Left colon (tissue), 2 donors: ENCODE measurements at places on chromosomes 2 and 18.

DNA sequence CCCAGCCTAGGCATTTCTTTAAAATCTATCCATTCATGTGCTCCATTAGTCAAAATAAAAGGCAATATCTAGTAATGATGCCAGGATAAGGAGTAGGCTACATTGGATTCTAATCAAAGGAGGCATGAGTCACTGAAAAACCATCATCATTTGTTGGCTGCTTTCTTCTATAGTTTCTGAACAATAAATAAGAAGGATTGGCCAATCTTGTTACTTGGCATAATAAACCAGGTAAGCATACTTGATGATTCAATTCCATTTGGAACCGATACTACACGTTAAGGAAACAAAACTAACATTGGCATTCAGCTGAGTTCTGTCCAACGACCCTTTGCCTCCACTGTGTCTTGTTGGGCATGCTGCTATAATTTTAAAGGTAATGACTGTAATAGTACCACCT is 27.2 kb downstream of the ATP8B1 start:
- DNase-seq, result no peak

DNA sequence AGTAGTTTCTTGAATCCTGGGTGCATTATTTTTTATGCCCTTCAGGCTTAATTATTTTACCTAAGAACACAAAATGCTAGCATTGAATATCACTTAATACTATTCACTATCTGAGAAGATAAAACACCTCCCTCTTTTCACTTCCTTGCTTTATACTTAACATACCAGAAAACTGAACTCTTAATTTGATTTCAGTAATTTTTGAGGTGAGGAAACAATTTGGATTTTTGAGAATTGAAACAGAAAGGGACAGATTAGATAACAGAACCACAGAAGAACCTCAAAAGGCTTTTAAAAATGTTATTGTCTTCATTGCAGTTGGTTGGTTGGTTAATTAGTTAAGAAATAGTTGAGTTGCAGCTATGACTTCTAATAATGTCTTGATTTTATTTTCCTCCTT is 69.5 kb downstream of the GPD2 start:
- DNase-seq, result no peak

- no peak for DNase-seq
Observed at GRCh38 chr2:25844089-25844488, 34.2 kb downstream of the ASXL2 start.

DNA sequence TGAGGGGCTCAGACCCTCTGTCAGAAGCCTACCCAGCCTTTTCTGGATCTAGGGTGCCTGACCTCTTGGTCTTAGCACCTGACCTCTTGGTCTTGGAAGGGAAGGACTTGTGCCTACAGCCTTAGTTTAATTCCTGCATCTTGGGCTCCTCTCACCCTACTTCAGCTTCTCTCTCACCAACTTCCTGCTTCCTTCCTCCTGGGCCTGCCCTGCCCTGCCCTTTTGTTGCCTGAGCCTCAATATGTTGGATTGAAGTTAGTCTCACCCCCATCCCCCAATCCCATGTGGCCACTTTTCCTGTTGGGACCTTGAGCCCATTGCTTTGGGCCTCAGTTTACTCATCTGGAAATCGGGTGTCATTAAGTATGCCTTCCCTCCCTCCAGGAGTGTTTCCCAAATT is 206.2 kb upstream of the SKOR2 start:
- DNase-seq, result peak; percentile 19

GRCh38 chr2:74401891-74402290 is 19.5 kb downstream of the C2orf81 start:
- DNase-seq, result no peak

DNA sequence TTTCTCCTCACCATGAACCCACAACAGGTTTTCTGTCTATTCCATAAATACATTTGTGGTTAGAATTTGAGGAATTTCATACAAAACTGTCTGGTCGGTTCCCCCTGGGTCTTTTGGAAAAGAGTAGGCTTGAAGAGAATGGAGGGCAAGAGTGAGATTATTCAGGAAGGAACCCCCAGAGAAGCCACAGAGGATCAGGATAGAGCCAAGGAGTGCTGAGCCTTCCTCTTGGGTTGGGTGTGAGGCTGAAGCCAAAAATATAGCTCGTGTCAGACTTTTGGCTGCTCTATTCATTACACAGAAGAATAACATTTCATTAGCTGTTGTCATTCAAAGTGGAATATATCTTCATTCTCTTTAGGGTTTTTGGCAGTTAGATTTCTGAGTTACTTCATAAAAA is 45.9 kb upstream of the YES1 start:
- no peak for DNase-seq

GRCh38 chr2:193331676-193332075 is 1136.9 kb upstream of the TMEFF2 start:
- DNase-seq, result no peak

DNA sequence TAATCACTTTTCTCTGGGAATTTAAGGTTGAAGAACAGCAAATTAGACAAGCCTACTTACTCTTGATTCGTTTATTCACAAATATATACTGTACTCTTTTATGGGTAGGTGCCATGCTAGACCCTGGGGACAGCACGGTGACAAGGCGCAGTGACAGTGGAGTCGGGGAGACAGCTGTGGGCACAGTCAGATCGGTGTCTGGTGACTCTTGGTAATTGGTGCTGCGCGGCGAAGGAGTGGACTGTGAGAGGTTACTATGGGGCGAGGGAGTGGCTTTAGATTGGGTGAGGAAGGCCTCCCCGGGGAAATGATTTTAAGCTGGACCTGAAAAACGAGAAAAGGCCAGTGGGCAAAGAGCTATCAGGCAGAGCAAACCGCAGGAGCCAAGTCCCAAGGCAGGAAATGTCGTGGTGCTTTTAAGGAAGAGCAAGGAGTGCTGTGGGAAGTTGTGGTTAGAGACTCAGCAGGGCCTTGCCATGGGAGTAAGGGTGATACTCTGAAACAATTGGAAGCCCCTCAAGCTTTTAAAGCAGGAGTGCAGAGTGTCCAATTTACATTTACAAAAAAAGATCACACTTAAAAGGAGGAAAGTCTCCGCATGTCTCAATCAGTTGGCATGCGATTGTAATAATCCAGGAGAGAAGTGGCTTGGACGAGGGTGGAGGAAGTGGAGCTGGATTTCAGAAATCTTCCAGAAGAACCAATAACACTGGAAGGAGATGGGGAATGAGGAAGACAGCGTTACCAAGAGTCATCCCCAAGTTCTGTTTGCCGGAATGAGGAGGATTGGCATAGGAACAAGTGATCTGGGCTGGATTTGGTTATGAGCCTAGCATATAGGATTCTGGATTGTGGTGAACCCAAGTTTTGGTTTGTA is 36.1 kb upstream of the TXNDC2 start:
- peak; percentile 45 for DNase-seq

GRCh38 chr18:7070466-7070865 is 47.1 kb downstream of the LAMA1 start:
- DNase-seq, result no peak

- DNase-seq, result no peak
Observed at GRCh38 chr2:104656571-104657163, 197.2 kb upstream of the POU3F3 start.
